ENCODE measurements at places on chromosomes 7 and 10.

GRCh38 chr7:132609222-132609621 is 33.0 kb upstream of the PLXNA4 start:
- no peak for DNase-seq

DNA sequence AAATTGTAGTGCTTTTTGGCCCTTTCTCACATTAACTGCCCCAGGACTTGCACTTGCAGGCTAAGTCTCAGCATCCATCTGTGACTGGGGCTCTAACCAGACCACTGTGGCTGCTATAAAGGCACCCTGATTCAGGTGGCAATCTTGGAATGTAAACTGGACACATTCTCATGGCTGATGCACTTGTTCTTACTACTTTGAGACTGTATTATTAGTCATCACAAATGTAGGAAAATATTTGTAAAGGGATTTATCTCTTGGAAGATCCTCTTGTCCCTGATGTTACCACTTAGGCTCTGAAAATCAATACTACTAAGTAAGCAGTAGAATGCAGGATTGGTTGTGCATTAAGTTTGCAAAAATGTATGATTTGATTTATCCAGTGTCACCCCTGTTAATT is 25.0 kb downstream of the PDE1C start:
- no peak for DNase-seq

DNA sequence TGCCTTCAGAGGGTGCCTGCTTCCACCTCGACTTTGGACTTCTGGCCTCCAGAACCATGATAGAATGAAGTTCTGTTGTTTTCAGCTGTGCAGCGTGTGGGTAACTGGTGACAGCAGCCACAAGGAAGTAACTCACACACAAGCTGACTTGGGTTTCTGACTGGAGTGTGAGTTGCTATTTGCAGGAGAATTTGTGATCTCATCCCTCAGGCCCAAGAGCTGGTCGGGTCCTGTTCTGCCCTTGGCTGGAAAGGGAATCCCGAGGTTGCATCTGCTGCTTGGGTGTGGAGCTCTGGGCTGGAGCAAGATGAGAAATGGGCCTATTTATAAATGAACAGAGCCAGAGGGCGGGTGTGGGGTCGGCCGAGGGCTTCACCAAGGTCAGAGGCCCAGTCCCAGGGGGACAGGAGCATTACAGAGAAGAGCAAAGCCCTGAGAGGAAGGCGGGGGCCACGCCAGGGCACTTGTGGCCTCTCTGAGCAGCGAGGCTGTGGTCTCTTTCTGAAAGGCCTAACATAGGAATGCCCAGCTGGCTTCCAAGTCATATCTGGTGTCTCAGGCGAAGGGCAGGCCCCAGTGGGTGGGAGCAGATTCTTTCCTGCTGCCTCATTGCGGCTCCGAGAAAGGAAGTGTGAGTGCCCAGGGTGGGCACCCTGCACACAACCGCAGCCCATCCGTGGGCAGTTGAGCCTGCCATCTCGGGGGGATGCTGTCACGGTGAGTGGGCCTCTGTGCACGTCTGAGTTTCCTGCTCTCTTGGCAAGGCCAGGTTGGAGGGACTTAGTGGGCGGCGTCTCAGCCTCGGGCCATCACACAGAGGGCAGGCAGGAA is 26.5 kb upstream of the C10orf71 start:
- peak; percentile 17 for DNase-seq

GRCh38 chr7:111071556-111071955 is 19.4 kb upstream of the LRRN3 start:
- DNase-seq = no peak

GRCh38 chr7:139366400-139366799 is 6.7 kb downstream of the LUC7L2 start:
- DNase-seq = no peak

DNA sequence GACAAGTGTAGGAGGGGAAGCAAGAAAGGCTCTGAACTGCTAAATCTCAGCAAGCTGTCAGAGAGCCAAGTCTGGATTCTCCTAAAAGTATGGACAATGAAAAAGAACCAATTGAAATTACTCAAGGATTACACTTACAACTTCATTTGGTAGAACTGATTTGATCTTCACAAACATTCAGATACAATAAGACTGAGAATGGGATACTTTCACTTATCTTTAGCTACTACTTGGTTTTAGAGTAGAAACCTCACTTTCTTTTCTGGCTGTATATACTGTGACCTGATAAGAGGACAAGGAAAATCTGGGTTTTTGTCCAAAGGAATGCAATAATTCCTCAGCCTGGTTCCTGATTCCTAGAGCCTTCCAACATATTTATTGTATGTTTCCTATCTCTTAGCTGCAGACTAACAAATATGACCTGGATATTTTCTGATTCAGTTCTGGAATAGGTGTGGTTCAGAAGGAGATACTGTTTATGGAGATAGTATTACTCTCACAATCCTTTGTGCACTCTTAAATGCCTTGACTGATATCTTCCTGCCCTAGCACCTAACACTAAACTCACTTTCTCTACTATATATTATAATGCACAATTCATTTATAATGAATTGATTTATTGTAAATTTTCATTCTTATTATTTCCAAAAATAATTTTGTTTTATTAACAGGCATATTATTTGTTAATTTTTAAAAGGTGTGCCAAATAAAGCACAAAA is 7.3 kb downstream of the SEMA3A start:
- DNase-seq = no peak

DNA sequence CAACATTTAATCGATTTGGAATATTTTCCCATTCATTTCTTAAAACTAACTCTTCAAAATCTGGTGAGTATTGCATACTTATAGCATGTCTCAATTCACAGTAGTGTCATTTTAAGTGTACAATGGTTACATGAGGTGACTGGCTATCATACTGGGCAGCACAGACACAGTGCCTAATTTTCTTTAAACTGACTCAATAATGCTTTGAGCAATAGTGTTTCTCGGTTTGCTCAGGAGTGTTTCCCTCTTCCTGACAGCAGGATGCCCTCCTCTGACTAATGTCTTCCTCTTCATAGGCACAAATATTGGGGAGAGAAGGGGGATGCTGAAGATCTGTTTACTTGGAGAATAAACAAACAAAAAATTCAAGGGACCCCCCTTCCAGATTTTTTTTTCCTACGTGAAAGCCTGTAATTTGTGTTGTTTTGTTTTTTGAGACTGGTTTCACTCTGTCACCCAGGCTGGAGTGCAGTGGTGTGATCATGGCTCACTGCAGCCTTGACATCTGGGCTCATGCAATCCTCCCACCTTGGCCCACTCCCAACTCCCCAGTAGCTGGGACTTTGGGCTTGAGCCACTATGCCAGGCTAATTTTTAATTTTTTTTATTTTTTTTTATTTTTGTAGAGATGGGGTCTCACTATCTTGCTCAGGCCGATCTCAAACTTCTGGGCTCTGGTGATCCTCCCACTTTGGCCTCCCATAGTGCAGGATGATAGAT is 2.2 kb downstream of the MRC1 start:
- DNase-seq = no peak

GRCh38 chr7:29167721-29168120 is 21.4 kb upstream of the CPVL start:
- no peak for DNase-seq

Measured in H9 (cell line).